ENCODE measurements at places on chromosomes 4 and X.

GRCh38 chr4:41473176-41473575, 64.8 kb upstream of the LIMCH1 start:
- no peak for DNase-seq

DNA sequence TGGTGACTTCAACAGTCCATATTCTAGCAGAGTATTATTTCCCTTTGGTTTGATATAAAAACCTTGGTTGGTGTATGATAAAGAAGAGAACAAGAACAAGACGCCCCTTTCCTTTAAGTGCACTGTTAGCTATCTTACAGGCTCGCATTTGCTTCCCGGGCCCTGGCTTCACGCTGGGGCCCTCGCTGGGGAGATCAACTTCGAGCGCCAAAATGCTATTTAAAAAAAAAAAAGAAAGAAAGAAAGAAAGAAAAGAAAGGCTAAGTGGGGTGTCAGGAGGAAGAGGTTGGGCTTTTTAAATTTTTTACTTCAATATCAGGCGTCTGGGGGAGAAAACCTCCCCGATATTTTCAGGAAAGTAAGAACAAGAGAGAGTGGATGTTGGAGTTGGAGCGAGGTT, 11.7 kb downstream of the ARX start:
- DNase-seq = no peak

DNA sequence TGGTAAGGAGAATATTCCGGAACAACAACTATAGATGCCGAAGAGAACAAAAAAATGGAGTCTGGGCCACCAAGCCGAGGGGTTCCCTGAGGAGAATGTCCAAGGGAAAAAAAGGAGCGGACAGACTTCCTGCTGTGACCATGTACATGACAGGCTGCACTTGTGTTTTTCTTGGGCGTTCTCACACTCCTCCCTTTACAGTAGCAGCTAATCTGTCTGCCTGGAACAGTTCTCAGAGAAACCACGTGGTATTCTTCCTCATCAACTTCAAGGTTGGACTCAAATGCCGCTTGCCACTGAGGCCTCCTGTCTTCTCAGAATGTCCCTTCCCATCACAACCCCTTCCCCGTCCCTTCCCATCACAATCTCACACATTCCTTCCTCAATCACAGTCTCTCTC, 30.8 kb upstream of the MTNR1A start:
- no peak for DNase-seq

- no peak for DNase-seq
These were observed 508.7 kb upstream of the DIPK2B start for GRCh38 chrX:45709381-45709780.

- DNase-seq = no peak
These were observed 37.2 kb upstream of the PPP2R2C start for GRCh38 chr4:6509587-6509986.

GRCh38 chr4:88457307-88458103, 586 bp downstream of the HERC5 start:
- DNase-seq = no peak

DNA sequence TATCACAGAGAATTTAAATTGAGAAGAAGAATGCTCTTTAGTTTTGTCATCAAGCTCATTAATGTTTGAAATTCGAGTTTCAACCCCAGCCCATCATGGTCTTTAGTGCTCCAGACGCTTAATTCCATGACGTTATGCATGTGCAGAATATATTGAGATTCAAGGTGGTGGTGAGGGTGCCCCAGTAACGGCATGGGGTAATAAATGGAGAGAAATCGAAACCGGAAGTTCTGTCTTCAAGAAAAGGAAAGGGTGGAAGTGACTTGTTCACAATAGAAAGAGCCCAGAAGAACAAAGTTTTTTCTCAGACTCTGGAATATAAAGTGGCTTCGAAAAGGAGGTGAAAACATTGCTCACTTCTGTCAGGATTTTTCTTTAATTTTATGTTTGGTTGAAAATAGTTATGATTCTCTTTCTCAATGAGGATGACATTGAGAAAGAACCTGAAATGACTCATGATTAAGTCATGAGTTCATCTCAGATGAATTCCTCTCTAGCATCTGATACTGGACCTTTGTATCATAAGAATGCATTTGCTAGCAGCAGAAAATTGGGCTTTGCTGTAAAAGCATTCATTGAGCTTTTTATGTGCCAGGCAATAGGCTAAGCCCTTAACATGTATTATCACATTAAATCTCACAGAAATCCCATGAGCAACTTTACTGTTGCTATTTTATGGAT, 779 bp upstream of the DDX60L start:
- DNase-seq = peak; percentile 26

DNA sequence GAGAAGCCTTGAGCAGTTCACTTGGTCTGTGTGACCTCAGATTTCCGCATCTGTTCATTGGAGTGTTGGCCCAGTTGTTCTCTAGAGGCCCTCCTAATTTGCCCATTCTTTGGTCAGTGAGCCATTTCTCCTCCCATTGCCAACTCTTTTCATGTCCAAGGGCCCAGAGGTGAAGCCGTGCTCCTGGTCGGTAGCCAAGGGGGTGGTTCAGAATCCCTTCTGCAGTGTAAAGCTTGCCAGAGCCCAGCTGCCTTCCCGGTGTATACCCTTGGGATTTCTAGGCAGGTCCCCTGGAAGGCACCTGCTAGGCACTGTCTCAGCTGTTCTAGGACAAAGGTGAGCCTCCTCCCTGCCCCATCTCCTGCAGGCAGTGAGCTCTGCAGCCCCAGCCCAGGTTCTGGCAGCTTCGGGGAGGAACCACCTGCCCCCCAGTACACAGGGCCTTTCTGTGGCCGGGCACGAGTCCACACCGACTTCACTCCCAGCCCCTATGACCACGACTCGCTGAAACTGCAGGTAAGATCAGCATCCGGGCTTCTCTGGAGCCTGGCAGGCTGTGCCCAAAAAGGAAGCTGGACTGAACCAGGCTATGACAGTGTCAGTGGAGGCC, 12.3 kb downstream of the SASH3 start:
- DNase-seq = no peak

GRCh38 chrX:12460929-12461328, 322.7 kb downstream of the FRMPD4 start:
- no peak for DNase-seq

- DNase-seq = no peak
These were observed 327.0 kb upstream of the ZFP42 start for GRCh38 chr4:187668526-187669082.

GRCh38 chr4:83753260-83753659, 217.4 kb downstream of the GPAT3 start:
- no peak for DNase-seq

All from T-helper 22 cell (primary cell).